ENCODE measurements at places on chromosomes 16 and 17.

DNA sequence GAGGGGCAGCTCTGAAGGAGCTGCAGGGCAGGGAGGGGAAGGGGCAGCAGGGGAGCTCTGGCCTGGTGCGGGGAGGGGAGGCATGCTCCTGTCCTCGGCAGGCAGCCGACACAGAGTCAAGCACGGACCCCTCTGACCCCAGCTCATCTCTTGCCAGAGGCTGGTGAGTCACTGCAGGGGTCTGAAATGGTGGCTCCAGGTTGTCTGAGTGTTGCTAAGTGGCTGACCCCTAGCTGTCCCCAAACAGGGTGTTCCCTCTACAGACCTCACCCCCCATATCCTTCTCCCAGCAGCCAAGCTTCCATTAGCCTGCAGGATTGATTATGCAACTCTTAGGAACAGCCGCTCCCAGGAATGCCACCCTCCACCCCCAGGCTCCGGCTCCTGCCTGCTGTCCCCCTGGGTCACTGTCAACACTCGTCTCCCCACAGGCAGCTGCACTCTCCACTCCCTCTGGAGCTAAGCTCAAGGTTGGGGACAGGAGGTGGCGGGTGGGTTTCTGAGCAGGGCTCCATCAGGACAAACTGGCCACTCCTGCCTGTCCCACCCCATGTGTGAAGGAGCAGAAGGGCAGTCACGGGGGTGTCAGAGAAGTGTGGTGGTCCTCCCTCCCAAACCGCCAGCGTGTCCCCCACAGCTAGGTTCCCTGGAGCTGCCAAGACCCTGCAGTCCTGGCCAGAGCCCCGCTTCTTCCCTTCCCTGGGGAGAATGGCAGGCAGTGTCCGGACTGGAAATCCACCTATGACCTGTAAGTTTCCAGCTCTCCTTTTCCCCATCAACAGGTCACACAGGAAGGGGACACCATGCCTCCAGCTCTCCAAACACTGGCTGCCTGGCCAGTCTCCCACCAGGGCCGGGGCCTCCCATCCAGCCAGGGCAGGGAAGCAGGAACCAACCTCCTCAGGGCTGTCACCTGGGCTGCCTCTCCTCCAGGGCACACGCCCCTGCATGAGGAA lies 1.0 kb downstream of the MYLK3 start:
- DNase-seq, result peak; percentile 4

GRCh38 chr16:87607871-87608270 lies 5.6 kb downstream of the JPH3 start:
- no peak for DNase-seq

- DNase-seq, result no peak
Observed at GRCh38 chr16:71758293-71758760, 33.8 kb upstream of the PHLPP2 start.

GRCh38 chr17:35433075-35433894 lies 985 bp upstream of the SLFN12 start:
- DNase-seq, result peak; percentile 26

GRCh38 chr16:11550791-11551498 lies 35.8 kb downstream of the LITAF start:
- DNase-seq, result no peak

DNA sequence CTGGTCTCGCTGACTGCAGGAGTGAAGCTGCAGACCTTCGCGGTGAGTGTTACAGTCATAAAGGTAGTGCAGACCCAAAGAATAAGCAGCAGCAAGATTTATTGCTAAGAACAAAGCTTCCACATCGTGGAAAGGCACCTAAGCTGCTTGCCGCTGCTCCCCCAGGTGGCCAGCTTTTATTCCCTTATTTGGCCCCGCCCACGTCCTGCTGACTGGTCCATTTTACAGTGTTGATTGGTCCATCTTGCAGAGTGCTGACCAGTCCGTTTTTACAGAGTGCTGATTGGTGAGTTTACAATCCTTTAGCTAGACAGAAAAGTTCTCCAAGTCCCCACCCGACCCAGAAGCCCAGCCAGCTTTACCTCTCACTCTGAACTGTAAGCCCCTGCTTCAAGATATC lies 227.8 kb downstream of the ABCC12 start:
- DNase-seq, result no peak

- no peak for DNase-seq
Observed at GRCh38 chr16:85809645-85810044, 10.2 kb downstream of the COX4I1 start.

GRCh38 chr17:66547151-66547865 lies 244.9 kb downstream of the PRKCA start:
- DNase-seq, result no peak

GRCh38 chr16:54030451-54030850 lies 256.1 kb downstream of the IRX3 start:
- DNase-seq, result no peak

GRCh38 chr16:85173981-85174751 lies 61.9 kb upstream of the CIBAR2 start:
- DNase-seq, result no peak

DNA sequence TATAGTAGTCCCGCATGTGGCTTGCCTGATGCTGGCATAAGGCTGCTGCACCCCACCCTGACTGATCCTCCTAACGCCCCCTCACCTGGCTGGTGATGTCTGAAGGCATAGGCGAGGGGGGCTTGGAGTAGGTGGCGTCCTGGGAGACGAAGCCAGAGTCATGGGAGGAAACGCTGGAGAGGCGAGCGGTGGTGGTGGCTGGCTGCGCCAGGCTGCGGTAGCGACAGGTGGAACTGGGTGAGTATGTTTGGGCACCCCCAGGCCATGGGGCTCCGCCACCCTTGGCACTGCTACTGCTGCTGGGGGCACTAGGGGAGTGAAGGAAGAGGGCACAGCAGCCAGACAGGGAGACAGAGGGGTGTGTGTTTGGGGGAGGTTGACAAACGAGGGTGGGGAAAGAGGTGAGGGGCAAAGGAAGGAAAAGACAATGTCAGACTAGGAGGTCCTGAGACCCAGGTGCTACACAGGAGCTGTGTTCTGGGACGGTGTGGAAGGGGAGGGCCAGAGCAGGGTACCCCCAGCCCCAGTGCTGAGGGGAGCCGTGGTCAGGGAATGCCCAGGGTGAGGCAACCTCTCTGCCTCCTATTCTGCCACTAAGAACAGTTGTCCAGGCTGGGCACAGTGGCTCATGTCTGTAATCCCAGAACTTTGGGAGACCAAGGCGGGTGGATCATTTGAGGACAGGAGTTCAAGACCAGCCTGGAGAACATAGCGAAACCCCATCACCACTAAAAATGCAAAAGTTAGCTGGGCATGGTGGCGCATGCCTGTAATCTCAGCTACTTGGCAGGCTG lies 11.4 kb downstream of the MTSS2 start:
- no peak for DNase-seq

GRCh38 chr17:18250259-18250658 lies 8.3 kb downstream of the FLII start:
- DNase-seq, result no peak

GRCh38 chr16:49867796-49868668 lies 12.1 kb upstream of the ZNF423 start:
- DNase-seq, result no peak

DNA sequence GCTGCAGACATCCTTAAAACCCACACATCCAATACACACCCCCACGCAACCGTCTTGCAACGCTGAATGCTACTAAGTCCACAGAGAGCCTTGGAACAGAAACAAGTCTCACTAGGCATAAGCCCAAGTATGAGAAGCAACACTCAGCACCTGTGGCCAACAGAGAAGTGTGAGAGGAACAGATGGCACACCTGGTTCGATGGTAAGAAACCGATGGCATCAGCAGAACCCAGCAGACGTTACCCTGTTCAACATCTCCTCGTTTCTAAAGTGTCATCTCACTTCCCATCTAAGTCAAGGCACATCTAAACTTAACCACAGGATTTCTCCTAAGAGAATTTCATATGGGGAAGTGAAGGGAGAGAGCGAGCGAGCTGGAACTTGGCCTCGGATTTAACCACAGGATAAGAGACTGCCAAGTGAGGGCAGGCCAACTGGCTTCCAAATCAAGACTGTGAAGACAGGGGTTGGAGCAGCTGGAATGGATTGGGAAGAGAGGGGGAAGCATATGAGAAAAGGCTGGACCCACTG lies 41.0 kb downstream of the NXPH3 start:
- no peak for DNase-seq

GRCh38 chr16:78976212-78976611 lies 624.3 kb downstream of the MAF start:
- DNase-seq, result no peak

- peak; percentile 11 for DNase-seq
Observed at GRCh38 chr16:80369138-80369958, 171.4 kb upstream of the DYNLRB2 start.

GRCh38 chr17:935485-935884 lies 44.1 kb downstream of the NXN start:
- no peak for DNase-seq

GRCh38 chr16:87965417-87965816 lies 14.2 kb downstream of the BANP start:
- no peak for DNase-seq

GRCh38 chr16:69941251-69942098 lies 9.7 kb upstream of the CLEC18A start:
- no peak for DNase-seq

- DNase-seq, result no peak
Observed at GRCh38 chr17:419073-419735, 66.6 kb upstream of the RPH3AL start.

DNA sequence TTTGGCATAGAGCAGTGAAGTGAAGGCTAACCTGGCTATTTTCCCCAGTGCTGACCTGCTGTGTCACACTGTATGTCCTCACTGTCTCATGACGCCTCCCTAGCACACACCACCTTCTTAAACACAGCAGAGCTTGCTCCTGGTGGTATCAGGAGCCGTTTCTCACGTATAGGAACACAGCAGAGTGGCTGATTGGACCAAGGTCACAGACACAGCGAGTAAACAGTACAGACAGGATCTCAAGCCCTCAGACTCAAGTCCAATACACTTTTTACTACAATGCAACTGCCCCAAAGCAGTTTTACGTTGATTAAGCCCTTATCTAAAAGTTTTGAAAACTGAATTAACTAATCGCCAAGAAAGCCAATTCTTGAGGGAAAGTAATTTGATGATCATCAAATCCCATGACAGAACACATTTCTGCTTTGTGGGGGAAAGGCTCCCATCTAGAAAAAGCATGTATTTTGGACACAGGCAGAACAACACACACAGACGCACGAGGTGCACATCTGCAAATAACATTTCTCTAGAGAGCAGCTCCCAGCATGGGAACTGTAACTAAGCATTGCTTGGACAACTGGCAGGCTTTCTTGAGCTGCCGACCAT lies 15.2 kb downstream of the ARHGAP17 start:
- DNase-seq, result no peak

- no peak for DNase-seq
Observed at GRCh38 chr16:72944757-72945485, 103.0 kb downstream of the ZFHX3 start.

DNA sequence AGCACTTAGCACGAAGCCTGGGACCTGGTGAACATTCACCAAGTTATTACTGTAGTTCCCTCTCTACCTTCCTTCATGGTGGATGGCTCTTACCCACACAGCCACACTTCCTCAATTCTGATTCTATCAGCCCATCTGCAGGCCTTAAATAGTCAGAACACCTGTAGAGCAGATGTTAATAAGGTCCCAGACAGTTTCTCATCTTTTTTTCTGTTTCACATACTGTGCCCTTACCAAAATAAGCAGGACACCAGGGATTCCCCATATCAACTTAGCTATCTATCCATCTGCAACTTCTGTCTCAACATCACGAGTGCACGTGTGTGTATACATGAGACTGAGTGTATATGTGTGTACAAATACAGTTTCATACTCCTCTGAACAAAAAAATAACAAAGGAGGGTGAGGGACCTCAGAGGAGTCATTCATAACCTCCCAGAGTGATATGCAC lies 2.8 kb downstream of the RECQL5 start:
- DNase-seq, result no peak

DNA sequence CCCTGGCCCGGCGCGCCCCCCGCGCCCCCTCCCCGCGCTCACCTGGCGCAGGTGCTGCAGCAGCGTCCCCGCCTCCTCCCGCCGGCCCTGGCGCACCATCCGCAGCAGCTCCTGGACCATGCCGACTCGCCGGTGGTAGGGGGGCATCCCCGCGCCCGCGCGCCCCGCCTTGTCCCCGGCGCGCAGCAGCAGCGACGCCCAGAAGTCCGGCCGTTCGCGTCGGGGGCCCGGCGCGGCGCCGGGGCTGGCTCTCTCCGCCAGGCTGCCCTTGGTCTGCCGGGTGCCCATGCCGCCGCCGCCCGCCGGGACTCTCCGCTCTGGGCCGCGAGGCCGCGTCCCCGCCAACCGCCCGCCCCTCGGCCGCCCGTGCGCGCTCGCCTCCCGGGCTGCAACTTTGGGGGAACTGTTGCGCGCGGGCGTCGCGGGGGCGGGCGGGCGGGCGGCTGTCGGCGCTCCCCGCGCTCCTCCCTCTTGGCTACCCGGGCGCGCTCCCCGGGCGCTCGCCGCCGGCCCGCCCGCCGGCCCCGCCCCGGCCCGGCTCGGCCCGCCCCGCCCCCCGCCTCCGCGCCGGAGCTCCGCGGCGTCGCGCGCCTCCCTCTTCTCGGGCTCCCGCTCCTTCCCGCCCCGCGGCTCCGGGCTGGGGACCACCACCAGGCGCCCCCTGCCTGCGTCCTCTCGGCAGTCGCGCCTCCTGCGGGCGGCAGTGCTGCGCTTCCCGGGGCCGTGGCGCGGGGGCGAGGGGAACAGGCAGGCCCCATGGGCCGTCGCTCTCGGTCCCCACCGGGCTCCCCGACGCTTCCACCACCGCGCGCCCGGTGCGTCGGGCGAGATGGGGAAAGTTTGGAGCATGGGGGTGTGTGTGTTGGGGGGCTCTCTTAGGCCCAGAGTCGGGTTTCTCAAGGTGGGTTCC lies at the start of gene LRRC75A:
Gene LRRC75A, minus strand, starts transcription at position 491 of the 910 bp plus-strand sequence. Its CDS starts 203 bp downstream, at position 288.
- peak; percentile 74 for DNase-seq

GRCh38 chr16:8929086-8929748 lies 34.5 kb downstream of the USP7 start:
- DNase-seq, result no peak

GRCh38 chr16:22313876-22314470 lies 16.8 kb downstream of the POLR3E start:
- no peak for DNase-seq

- no peak for DNase-seq
Observed at GRCh38 chr16:11627822-11628457, 40.3 kb upstream of the SNN start.

GRCh38 chr16:67928561-67929364 lies 2.9 kb downstream of the CTRL start:
- peak; percentile 82 for DNase-seq

DNA sequence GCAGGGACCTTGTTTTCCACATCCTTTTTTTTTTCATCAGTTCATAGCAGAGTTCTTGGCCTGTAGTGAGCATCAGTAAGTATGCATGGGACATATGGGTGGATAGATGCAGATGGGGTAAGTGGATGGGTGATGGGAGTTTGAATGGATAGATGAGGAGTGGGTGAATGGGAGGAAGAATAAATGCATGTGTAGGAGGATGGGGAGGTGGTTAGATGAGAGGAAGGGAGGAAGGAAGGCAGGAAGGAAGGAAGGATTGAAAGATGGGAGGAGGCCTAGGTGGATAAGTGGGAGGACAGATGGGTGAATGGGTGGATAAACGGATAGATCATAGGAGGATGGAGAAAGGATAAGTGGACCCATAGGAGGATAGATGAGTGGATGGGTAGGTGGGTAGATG lies 3.9 kb upstream of the BEAN1 start:
- DNase-seq, result no peak

GRCh38 chr17:69967910-69968411 lies 107.1 kb upstream of the KCNJ16 start:
- DNase-seq, result no peak

Data from HEK293T (cell line).